ENCODE measurements at places on chromosomes 5 and 9.

GRCh38 chr5:26192486-26192885, 845.9 kb downstream of the CDH9 start:
- DNase-seq, result no peak

DNA sequence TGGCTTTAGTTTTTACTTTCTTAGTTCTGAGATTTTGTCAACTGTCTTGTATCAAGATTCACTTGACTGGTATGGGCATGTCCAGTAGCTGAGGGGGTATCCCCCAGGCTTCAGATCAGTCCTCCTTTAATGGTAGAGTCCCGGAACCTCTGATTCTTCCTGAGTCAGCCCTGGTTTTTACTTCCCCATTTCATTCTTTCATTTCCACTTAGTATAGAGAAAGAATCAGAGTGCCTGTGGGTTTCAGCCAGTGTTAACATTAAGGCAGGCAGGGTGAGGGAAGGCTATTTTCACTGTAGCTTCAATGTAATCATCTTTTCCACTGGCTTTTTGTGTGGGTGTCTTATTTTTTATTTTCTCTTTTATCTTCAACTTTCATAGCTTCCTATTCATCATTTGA, 8.3 kb upstream of the COMMD10 start:
- DNase-seq, result peak; percentile 24

- DNase-seq, result no peak
Measured at GRCh38 chr5:145975361-145976066, 39.1 kb downstream of the SH3RF2 start.

GRCh38 chr5:107669096-107670031, 1.4 kb downstream of the EFNA5 start:
- peak; percentile 7 for DNase-seq

DNA sequence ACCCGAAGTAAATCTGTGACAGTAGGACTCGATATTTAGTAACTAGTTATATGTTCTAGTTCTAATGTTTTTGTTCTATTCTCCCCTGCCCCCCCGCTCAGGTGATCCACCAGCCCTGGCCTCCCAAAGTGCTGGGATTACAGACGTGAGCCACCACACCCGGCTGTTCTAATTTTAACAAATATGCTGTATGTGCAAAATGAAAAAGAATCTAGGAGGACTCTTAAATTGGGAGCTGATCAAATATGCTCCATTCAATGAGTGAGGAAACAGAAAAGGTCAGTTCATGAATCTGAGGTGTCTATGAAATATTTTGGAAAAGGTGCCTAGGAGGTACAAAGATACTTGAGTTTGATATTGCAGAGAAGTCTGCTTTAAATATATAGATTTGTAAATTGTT, 16.8 kb downstream of the CENPK start:
- DNase-seq, result no peak

DNA sequence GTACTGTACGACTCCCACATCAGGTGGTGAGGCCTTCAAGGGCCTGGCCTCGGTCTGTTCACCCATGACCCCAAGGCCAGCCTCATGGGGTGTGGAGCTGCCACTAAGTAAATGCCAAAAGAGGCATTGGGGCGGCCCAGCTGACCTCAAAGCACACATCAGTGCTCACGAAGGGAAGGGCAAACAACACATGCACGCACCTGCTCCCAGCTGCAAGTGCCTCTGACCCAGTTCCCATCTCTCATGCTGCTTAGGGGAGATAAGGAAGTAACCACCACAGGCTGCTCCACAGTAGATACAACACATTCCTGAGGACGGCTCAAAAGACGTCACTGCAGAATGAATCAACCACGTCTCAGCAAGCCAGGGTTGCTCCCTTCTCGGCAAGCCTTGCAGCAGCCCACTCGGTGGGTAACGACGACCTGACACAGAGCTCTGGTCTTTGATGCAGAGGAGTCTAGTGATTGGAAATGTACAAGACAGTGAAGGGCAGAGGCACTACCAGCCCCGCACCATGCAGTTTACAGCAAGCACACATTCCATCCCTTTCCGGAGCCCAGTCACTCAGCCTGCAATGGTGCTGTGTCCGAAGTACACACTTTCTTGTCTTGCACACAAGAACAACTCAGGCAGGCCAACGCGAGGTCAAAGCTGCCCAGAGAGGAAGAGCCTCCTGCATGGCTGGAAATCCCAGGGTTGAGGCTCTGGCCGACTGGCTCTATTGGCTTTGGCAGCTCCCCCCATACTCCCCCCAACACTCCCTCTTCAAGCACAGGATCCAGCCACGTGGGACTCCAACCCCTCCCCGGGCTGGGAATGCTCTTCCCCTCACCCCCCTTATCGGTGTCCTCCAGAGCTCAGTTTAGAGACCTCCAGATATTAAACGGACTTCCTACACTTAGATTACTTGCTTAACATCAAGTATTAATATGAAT, 31.8 kb downstream of the FABP6 start:
- no peak for DNase-seq

- no peak for DNase-seq
Measured at GRCh38 chr9:10597801-10598200, 15.0 kb downstream of the PTPRD start.

GRCh38 chr9:76379494-76379893, 14.7 kb downstream of the RFK start:
- DNase-seq, result no peak

Measured in stimulated activated naive CD8-positive, alpha-beta T cell treated with anti-CD3 and anti-CD28 coated beads, Interleukin-15, Interleukin-2, amounts not matched to agents 100 U/mL and 50 U/mL, for 24 hours (primary cell).